ENCODE measurements at places on chromosomes 6 and 20. TPM values are rescaled to one million over a fixed set of nuclear protein-coding genes. Genes with fewer than 3 reads are reported as not detected.
A peak's percentile ranks its signal among the peaks of the same experiment; 100 is the strongest.

PRDM1 gene
- total RNA-seq = 35.6 TPM

HLA-G gene
- 0.35 TPM for total RNA-seq

SLC22A16 gene
- not detected for total RNA-seq

SLC16A10 gene
- 6.2 TPM for total RNA-seq

OXT gene
- not detected for total RNA-seq

RSPO3 gene
- total RNA-seq = not detected

- no peak overlapping the region for H3K27ac ChIP-seq
- H3K4me1 ChIP-seq = no peaks in the 10 kb centered on the region
- H3K27me3 ChIP-seq = peaks cover 2% of the 10 kb centered on the region
- DNase-seq = no peak
- no peaks in the 10 kb centered on the region for H3K36me3 ChIP-seq
These were observed 285.4 kb upstream of the CHD6 start for GRCh38 chr20:41903586-41903985.

GRCh38 chr20:21521596-21522480, 8.0 kb upstream of the NKX2-2 start:
- H3K27ac ChIP-seq = no peak overlapping the region
- H3K27me3 ChIP-seq = peaks cover 84% of the 10 kb centered on the region
- no peak for DNase-seq
- no peak overlapping the region for H3K4me3 ChIP-seq

DNA sequence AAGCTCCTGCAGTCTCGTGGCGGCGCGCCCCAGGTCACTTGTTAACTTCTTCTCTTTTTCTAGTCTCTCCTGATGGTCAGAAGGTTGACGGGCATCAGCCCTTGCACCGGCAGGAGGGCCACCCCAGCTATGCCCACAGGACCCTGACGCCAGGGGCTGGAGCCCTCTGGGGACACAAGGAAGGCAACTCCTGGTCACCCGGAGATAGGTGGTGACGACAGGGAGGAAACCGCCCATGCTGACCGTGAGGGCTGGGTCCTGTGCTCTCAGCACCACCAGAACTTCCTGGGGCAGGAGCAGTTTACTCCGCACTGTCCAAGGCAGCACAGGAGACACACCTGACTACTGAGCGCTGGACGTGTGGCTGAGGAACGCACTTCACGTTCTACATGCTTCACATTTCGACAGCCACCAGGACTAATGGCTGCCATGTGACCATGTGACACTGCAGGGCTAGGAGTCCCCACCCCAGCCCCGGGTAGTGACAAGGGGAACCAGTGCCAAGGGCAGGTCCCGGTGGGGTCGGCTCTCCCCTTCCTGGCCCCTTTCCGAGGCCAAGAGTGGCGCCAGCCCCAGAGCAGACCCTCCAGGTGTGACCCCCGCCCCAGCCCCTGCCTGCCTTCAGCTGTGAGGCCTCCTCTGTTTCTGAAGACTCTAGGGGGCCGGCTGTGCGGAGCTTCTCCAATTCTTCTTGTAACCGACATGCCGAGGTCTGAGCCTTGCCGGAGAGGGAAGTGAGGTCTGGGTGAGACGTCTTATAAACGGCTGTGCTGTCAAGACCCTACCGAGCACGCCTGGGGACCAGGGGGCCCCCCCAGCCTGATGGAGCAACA, 45.2 kb downstream of the DSTN start:
- no peaks in the 10 kb centered on the region for H3K27me3 ChIP-seq
- DNase-seq = no peak
- H3K4me3 ChIP-seq = no peak overlapping the region
- H3K4me1 ChIP-seq = peaks cover 25% of the 10 kb centered on the region
- no peak overlapping the region for H3K27ac ChIP-seq
- peaks cover 7% of the 10 kb centered on the region for H3K36me3 ChIP-seq

DNA sequence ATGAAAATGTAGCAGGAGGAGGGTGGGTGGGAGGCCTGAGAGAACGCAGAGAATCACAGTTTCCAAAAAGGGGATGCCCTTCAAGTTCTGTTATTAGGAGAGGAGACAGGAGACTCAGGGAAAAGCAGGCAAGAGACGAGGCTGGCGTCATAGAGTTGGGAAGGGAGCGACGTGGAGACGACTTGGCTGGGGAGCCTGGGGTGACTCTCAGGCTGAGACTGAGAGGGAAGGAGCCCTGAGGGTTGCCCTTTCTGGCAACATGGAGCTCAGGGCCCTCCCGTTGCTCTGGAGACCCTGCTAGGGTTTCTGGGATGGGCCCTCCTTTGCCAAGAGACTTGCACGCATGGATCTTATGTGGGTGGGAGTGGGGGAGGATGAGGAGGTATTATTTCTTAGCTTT, 108.9 kb downstream of the CDH4 start:
- no peaks in the 10 kb centered on the region for H3K4me1 ChIP-seq
- H3K27ac ChIP-seq = no peak overlapping the region
- no peak for DNase-seq
- H3K36me3 ChIP-seq = no peaks in the 10 kb centered on the region
- no peaks in the 10 kb centered on the region for H3K27me3 ChIP-seq

DNA sequence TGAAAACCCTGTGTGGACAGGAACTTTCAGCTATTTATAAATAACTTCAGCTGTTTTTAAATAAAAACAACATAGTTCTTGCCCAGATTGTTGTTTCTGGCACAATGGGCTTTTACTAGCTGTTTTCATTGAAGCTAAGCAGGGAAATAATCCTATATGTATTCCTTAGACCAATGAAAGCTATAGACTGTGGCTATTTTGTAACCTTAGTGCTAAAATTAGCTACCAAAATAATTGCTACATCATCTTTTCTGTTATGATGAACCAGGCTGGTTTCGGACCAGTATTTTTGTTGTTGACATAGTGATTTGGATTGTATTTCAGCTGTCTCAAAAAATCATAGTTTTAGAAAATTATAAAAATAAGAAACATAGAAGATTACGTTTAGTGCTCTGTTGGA, 13.7 kb downstream of the PHF3 start:
- peaks cover 69% of the 10 kb centered on the region for H3K4me1 ChIP-seq
- H3K4me3 ChIP-seq = no peak overlapping the region
- H3K27me3 ChIP-seq = no peaks in the 10 kb centered on the region
- H3K27ac ChIP-seq = no peak overlapping the region
- H3K36me3 ChIP-seq = peaks cover 28% of the 10 kb centered on the region

DNA sequence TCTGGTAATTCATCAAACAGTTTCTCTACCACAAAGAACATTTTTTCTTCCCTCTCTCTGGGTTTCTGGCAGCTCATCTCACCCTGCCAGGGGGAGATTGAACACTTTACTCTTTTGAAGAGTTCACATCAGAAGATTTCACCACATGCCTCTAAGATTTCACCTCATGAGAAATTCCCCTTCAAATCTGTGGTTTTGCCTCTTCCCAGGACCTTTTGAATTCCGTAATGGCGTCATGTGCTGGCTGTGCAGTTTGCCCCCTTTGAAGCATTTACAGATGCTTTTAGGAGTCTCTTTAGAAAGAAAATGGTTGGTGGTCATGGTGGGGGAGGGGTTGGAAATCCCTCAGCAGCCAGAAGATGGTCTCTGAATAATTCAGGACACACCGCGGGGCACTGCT, 486.1 kb downstream of the QKI start:
- H3K4me1 ChIP-seq = no peaks in the 10 kb centered on the region
- no peak overlapping the region for H3K4me3 ChIP-seq
- DNase-seq = no peak
- H3K36me3 ChIP-seq = no peaks in the 10 kb centered on the region
- H3K27ac ChIP-seq = no peak overlapping the region

DNA sequence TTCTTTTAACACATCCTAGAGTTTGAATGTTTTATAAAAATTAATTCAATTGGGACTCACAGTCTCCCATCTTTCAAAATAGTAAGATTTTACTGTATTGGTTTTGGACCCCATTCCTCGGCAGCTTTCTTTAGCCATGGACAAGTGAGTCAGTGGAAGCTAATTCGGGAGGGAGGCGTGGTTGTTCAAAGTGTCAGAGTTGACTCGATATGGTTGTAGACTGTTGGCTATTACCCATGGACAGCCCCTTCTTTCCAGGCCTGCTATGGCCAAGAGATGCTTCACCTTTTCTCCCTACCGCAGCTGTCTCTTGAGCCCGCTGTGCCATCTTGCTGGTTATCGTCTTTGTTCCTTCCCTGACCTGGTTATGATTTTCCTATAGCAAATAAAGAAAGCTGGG, 243.0 kb downstream of the CD83 start:
- H3K36me3 ChIP-seq = no peaks in the 10 kb centered on the region
- H3K27ac ChIP-seq = no peak overlapping the region
- no peaks in the 10 kb centered on the region for H3K27me3 ChIP-seq
- H3K4me1 ChIP-seq = peaks cover 10% of the 10 kb centered on the region

DNA sequence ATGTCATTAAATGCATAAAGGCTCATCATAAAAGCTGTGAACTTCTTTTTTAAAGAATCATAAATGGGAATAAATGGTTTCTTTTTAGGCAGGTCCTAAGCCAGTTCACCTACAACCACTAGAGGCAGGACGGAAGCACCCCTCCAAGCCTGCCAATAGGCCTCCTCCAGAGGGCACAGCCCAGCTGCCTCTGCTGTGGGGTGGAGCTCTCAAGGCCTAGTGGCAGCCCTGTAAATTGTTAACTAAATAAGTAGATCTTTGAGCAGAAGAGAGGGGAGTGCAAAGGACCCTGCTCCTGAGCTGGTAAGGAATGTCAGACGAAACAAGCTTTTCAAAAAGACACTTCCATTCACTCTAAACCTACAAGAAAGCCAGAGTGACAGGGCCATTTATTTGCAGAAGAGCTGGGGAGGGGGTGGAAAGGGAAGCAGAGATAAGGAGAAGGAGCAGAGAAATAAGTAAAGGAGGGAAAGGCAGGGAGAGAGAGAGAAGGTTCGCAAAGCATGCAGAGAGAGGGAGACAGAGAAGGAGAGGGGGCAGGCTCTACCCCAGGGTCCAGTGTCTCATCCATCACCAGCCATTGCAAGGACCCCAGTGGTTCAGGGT, 18.0 kb upstream of the MAFB start:
- H3K27me3 ChIP-seq = peaks cover 4% of the 10 kb centered on the region
- H3K36me3 ChIP-seq = no peaks in the 10 kb centered on the region
- DNase-seq = peak; percentile 15
- H3K4me1 ChIP-seq = no peaks in the 10 kb centered on the region
- H3K27ac ChIP-seq = no peak overlapping the region
- H3K4me3 ChIP-seq = no peak overlapping the region

DNA sequence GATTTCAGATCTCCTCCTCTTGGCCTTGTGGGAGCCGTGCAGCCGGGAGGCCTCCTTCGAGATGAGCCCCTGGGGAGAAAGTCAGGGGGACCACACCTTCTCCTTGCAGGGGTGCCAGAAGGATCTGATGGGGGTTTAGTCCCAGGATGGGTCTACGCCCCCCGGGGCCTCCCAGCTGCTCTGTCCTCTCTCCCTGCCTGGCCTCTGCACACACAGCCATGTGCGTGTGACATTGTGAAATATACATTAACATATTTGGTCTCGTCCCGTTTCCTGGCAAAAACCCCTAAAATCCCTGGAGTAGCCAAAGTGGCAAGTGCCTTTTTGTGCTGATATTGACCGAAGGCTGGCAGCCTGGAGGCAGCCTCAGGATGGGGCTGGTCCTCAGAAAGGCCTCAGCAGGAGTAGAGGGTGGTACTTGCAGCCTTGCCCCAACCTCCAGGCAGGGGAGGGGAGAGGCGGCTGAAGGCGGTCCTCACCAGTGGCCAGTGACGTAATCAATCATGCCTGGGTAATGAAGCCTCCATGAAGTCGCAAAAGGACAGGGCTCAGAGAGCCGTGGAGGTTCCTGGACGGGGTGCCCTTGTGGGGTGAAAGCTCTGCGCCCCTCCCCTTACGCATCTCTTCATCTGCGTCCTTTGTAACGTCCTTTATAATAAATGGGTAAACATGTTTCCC, 5.1 kb upstream of the HELZ2 start:
- H3K27me3 ChIP-seq = peaks cover 2% of the 10 kb centered on the region
- no peak overlapping the region for H3K27ac ChIP-seq
- peaks cover 4% of the 10 kb centered on the region for H3K4me1 ChIP-seq
- no peak for DNase-seq
- no peaks in the 10 kb centered on the region for H3K36me3 ChIP-seq
- H3K4me3 ChIP-seq = no peak overlapping the region

DNA sequence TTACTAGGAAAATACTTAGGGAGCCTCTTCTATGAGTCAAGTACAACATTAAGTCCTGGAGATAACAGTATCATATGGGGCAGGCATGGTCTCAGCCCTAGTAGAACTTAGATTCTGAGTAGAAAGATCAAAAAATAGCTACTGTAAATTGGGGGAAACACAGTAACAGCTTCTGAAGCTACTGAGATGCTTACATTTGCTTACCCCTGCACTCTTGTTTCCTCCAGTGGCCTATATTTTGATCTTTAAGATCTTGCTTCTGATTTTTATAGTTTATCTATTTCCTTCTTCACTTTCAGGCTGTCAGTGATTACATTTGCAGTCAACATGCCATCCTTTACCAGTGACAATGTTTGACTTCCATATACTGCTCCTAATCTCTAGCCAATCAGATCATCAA, 35.3 kb downstream of the HIVEP2 start:
- H3K4me3 ChIP-seq = no peak overlapping the region
- peaks cover 31% of the 10 kb centered on the region for H3K36me3 ChIP-seq
- no peak for DNase-seq
- H3K27ac ChIP-seq = peak overlapping the region; percentile 86
- H3K4me1 ChIP-seq = peaks cover 79% of the 10 kb centered on the region

- no peaks in the 10 kb centered on the region for H3K36me3 ChIP-seq
- no peak overlapping the region for H3K27ac ChIP-seq
- no peaks in the 10 kb centered on the region for H3K27me3 ChIP-seq
- DNase-seq = no peak
- H3K4me3 ChIP-seq = no peak overlapping the region
These were observed 122.5 kb upstream of the TIAM2 start for GRCh38 chr6:154872542-154873114.
